Activated naive CD4-positive, alpha-beta T cell treated with anti-CD3 and anti-CD28 coated beads, Interleukin-2, amount 50 U/mL, for 72 hours (primary cell): ENCODE measurements at places on chromosomes 7 and 10. TPM values are rescaled to one million over a fixed set of nuclear protein-coding genes. Genes with fewer than 3 reads are reported as not detected.

LIPN gene
- total RNA-seq, result not detected

FAM13C gene
- 0.18 TPM for total RNA-seq

GRID2IP gene
- total RNA-seq, result 0.30 TPM

GRCh38 chr7:120054376-120055100 is 218.4 kb upstream of the KCND2 start:
- DNase-seq, result no peak

GRCh38 chr10:116857156-116857555 is 7.9 kb downstream of the ENO4 start:
- DNase-seq, result no peak

TDRD1 gene
- total RNA-seq, result 0.20 TPM

GRCh38 chr7:136709876-136710275 is 158.6 kb upstream of the CHRM2 start:
- no peak for DNase-seq

GLUD1 gene
- total RNA-seq, result 173 TPM

GRCh38 chr7:28989211-28989980 is 31.3 kb upstream of the TRIL start:
- no peak for DNase-seq

DNA sequence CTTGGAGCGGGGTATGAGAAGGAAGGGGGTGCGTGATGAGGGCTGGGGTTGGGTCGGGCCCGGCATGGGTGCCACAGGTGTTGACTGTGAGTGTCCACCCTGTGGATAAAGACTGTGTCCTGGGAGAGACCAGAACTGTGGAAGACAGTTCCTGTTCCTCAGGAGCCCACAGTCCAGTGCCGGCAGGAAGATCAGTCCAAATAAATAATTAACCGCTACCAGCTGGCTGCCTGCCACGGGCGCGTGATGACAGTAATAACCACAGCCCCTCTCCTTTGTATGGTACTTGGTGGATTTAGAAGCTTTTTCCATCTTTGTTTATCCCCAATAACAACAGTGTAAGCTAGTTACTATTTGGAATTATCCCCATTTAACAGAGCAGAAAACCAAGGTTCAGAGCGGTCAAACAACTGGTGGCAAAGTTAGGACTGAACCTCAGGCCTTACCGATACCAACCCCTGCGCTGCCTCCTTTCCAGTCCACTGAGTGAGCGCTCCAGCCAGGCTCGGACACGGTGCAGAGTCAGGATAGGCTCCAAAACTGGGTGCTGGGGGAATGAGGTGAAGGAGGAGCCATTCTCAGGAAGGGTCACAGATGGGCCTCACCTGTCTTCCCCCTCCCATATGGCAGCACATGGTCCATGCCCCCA is 5.1 kb downstream of the ZMIZ1 start:
- no peak for DNase-seq

DNA sequence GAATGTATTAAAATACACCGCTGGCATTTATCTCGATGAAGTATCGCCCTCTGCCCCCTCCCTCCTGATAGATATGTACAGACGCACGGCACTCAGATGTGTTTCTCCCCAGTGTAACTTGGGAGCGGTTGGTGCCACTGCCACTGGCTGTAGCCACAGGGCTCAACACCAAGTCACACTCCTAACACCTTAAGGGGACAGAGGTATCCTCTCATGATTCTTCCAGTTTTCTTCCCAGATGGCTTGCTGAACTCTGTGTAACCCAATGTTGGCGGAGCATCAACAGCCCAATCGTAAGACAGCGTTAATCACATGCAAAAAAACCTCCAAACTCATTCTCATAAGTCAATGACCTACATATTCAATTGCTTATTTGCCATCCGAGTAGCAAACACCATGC is 35.5 kb downstream of the CTBP2 start:
- no peak for DNase-seq

GRCh38 chr10:70162151-70162891 is 8.0 kb downstream of the SAR1A start:
- no peak for DNase-seq
